Stimulated activated naive CD4-positive, alpha-beta T cell treated with Interleukin-2 at 50 U/mL for 16 hours (primary cell): ENCODE measurements at places on chromosomes 6 and 20.

GRCh38 chr6:158969148-158969547 lies 30.9 kb downstream of the RSPH3 start:
- DNase-seq = no peak

GRCh38 chr6:91653895-91654294 lies 1067.0 kb upstream of the MAP3K7 start:
- DNase-seq = no peak

GRCh38 chr6:159525445-159526025 lies 167.5 kb downstream of the SOD2 start:
- DNase-seq = no peak

GRCh38 chr20:23881371-23881770 lies 1.8 kb upstream of the CST5 start:
- no peak for DNase-seq

- no peak for DNase-seq
Measured at GRCh38 chr20:34998331-34998950, 42.8 kb downstream of the MYH7B start.

- no peak for DNase-seq
Measured at GRCh38 chr6:10640412-10640811, 54.0 kb downstream of the C6orf52 start.

- no peak for DNase-seq
Measured at GRCh38 chr6:131761060-131761761, 46.6 kb upstream of the ENPP1 start.

DNA sequence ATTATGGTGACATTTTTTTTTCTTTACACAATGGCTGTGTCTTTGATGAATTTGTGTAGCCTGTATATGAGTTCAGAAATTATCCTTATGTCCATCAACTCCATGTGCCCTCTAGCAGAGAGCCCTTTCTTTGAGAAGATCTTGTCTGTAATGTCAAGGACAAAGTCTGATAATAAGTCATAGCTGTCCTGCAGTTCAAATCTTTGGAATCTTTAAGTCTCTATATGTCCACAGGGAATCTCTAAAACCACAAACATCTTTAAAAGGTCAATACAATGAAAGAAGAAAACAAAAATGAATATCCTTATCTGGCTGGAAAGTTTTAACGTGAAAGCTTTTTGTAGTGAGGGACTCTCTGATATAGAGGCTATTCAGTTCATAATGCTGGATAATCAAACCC lies 16.9 kb upstream of the TMEM14A start:
- DNase-seq = no peak

DNA sequence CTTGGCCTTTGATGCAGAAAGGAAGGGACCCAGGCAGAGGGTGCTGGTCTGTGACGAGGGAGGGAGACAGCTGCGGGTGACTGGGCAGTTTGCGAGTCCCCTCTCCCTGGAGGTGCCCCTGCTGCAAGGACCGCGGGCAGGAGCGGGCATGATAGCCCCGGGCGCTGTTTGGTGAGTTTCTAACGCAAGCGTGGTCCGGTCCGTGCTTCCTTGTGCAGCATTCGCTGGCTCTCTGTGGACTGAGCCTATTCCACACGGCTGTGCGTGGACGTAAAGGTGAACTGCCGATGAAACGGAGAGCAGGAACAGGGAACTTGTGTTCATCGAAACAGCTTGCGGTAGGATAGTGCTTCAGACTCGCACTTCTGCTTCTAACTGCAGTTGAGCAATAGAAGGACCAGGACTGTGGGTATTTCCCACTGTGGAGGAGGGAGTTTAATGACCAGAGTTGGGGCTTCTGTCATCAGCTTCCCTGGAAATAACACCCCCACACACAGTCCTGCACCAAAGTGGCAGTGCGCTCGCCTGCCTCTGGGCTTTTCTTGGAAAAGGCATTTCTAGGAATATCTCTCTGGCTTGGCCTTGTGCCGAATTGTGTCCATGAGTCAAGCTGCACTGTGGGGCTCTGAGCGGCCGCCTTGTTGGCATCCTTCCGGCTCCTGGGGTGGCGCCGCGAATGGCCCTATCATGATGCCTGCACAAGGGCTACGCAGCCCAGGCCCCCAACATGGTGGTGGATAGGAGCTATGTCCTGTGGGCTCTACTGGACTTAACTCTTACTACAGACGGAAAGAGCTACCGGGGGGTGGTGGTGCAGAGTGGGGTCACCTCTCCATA lies 48.9 kb downstream of the DUSP22 start:
- DNase-seq = no peak

DNA sequence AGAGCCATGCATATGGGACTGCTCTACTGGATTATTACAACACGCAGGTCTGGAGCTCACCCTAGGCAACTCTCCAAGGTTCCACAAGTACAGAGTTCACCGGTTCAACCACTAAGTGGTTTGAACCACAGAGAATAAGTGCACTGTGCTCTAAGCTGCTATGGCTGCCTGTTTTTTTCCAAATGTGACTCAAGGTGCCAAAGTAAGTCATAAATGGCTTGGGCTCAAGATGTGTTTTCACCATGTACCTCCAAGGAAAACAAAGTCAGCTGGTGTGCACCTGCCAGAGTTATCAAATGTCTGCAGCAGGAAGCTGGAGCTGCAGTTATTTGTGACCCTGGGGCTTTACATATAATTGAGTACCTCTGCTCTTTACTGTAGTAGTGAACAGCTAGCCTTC lies 76.7 kb downstream of the PREP start:
- no peak for DNase-seq

- no peak for DNase-seq
Measured at GRCh38 chr6:108555399-108556052, 5.2 kb upstream of the FOXO3 start.

- DNase-seq = no peak
Measured at GRCh38 chr20:46605181-46605580, 46.1 kb downstream of the SLC13A3 start.

DNA sequence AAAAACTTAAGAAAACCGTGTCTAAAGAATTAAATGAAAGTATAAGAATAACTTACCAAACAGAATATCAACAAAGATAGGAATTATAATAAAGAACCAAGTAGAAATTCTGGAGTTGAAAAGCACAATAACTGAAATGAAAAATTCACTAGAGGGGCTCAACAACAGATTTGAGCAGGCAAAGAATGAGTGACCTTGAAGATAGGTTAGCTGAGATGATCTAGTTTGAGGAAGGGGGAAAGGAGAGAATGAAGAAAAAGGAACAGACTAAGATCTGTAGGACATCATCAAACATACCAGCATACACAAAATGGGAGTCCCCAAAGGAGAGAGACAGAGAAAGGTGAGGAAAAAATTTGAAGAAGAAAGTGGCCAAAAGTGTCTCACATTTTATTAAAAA lies 37.7 kb upstream of the TULP1 start:
- DNase-seq = no peak

GRCh38 chr20:46835418-46835817 lies 59.2 kb upstream of the EYA2 start:
- DNase-seq = no peak

DNA sequence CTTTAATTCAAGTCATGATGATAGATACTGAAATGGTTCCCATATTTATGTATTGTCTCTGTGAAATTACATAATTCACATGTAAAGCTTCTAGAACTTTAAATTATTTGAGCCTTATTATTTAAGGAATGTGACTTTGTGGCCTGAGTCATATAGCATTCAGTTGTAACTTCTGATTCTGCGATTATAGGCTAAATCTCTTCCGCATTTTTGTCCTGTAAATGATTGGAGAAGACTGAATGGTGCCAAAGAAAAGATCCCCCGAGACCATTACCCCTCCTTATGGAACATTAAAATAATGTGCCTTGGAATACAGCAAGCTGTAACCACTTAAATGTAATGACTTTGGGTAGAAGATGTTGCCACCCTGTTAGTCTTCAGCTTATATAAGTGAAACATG lies 63.3 kb upstream of the MAP7 start:
- DNase-seq = no peak

DNA sequence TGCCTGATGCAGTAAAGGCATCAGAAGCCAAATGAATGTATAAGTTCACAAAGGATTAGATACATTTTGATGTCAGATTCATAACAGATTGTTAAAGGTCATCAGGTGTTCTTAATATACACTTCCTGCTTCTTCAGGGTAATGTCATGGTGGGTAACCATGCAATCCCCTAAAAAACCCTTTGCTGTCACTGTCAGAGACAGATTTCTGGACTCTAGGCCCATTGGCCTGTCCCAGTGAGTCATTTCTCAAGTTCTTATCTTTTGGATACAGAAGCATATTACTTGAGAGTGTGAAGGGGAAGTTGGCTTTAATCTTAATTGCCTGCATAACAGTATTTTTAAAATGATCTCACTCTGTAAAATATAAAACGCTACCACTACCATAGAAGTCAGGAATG lies 895.6 kb upstream of the MAP3K7 start:
- DNase-seq = no peak

DNA sequence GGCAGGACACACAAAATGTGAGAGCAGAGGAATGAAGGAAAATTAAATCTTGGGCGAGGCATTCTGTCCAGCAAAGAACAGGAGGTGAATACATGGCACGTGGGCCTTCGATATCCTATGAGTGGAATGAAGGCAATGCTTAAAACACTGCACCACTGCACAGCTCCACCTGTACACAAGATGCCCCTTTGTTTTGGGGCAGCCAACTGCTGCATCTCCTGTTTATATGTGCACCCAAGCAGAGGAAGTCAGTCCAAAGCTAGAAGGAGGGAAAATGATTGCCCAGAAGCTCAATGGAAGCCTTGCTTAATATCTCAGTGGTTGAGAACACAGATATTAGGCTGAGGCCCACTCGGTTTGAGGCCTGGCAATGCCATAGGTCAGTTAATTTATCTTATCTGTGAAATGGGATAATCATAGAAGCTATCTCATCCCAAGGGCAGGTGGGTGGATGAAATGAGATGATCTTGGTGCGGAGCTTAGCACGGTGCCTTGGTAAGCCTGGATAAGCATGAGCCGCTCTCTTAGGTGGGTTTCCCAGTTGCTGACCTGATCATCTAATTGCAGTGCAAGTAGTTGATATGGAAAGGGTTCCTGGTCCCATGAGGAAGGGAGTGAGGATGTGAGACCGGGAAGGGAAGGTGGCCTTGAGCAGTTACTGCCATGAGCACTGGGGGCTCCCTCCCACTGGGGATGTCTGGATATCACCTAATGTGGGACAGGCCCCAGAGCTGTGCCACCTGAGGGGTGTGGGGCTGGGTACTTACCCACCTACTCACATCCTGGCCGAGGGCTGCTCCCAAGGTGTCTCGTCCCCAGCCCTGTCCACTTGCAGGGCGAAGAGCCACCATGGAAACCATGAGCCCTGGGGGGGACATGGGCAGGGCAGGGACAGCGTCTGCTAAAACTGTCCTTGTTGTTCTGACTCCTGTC lies 9.9 kb downstream of the BANF2 start:
- DNase-seq = no peak

DNA sequence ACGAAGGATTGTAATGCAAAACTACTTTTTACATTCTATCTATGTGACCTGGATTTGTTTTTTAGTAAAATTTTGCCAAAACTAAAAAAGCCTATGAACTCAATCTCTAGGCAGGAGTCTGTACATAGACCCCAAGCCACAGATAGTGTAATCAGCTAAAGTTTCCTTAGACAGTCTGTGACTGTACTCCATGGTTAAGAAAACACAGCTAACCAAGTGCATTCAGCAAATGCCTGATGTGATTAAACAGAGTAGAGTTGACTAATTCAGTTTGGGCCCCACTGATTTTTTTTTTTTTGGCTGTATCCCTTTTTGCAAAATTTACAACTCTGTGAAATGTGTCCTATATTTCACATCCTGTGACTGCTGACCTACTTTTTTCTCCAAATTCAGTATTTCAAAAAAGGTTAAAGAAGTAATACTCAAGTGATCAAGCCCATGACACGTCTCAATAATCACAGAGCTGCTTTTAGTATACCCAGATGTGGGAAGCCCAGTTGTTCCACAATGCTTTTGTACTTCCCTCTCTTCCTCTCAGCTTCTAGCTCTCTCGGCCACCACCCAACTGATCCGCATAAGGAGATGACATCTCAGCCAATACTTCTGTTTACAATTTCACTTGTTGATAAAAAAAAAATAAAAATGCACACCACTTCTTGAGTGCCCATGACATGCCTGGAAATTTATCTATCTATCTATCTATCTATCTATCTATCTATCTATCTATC lies 108.8 kb upstream of the TBX18 start:
- no peak for DNase-seq

DNA sequence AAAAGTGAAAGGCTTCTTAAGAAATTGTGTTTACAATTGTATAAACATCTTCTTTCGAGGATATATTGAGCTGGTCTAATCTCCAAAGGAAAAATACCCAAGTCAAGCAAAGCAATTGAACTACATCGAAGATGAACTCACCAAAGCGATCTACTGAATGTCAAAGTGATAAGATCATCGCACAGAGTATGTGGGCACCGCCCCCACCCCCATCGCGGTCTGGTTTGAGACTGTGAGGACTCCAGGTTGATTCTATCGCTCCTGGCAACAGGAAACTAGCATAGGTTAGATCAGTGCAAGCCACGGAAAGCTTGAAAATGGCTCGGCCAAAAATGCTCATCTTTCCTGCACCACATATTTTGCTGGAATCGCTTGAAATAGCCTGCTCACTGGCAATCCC lies 133.2 kb upstream of the RPS6KA2 start:
- peak; percentile 58 for DNase-seq

DNA sequence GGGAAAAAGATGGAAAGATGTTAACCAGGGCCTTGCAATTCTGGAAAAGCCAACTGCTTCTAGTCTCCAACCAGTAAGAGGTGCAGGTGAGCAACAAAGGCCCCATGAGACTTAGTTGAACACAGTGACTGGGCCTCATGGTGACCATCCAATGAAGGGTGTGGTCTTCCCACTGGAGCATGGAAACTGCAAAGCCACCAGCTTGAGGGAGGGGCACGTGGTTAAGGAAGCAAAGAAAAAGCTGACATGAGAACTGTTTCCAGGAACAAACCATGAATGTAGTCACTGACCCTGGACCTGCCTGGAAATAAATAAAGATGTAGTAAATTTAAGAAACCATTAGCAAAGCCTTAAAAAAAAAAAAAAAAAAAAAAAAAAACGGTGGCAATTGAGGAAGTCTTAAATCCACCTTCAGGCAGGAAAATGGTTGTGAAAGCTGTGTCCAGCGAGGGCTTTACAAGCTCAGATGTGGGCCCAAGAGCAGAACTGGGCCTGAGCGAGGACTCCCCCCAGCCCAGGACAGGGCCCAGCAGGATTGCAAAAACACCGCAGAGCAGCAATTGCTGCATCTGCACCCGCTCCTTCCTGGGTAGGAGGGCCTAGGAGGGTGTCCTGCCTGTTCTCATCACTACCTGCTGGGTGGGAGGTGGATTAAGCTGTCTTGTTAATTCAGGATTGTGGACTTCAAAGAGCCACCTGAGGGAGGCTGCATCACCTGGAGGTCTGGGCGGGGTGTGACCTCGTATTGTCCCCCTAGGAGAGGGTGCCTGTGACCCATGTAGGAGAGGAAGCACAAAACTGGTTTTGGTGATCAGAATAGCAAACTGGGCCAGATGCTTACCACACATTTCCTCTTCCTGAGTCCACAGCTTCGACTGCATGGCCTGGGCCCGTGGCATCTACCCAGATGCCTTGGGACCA lies 10.3 kb downstream of the GFRA4 start:
- no peak for DNase-seq

DNA sequence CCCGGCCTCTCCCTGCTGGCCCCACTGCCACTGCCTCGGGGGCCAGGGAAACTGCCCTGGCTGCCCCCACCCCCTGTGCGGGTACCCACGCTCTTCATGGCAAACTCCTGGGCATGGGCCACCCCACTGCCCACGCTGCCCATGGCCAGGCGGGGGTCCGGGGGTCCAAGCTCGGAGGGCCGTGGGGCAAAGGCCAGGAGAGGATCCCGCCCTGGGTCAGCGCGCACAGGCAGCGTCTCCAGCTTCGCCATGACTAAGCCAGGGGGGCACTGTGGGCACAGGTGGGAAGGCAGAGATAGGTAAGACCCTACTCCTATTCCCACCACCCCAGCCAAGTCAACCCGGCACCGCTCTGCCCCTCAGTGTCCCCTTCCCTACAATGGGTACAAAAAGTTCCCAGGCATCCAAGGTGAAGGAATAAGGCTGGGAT lies 6.4 kb downstream of the LZTS3 start:
- DNase-seq = no peak
